ENCODE measurements at places on chromosomes 2 and 18.

GRCh38 chr18:43961722-43962121 is 684.4 kb upstream of the SYT4 start:
- DNase-seq = no peak

DNA sequence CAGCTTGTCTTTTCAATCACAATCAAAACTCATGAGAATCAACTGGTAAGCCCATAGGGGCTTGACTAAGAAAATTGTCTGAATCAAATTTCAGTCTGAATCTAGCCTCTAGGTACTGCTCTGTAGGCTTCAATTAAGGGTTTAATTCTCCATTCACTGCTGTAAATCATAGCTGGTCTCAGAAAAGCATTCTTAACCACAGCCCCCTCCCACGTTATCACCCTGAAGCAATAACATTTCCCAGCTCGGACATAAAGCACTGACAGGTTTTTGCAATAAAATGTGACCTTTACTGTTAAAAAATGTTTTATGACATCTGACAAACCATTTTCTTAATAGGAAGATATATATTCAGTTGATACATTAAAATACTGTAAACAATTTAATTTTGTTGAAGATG is 55.0 kb downstream of the LRP1B start:
- no peak for DNase-seq

GRCh38 chr2:136319237-136319636 is 201.3 kb upstream of the CXCR4 start:
- no peak for DNase-seq

DNA sequence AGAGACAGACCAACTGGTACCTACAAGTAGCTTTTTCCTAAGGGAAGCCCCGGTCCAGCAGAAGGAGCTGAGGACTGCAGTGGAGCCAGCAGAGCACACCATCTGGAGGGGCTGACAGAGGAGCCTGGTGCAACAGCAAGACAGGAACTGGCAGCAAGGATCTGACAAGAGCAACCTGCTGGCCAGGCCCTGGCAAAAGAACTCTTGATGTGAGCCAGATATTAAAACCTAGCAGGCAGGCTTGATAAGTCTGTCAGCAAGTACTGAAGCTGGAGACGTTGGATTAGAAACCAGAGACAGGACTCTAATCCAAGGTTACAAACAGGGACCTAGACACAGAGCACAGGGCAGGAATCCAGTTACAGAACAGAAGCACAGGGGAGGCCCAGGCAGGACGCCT is 260.7 kb upstream of the MGAT5 start:
- no peak for DNase-seq

DNA sequence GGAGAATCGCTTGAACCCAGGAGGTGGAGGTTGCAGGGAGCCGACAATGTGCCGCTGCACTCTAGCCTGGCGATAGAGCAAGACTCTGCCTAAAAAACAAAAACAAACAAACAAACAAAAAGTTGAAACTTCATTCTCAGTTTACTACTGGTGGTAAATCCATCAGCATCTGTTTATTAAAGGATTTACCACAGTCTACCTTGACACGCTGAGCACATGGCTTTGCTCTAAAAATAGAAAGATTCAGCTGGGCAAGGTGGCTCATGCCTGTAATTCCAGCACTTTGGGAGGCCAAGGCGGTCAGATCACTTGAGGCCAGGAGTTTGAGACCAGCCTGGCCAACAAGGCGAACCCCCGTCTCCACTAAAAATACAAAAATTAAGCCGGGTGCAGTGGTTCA is 201.3 kb downstream of the TGIF1 start:
- DNase-seq = no peak

GRCh38 chr2:133570542-133570941 is 2.3 kb upstream of the NCKAP5 start:
- no peak for DNase-seq

DNA sequence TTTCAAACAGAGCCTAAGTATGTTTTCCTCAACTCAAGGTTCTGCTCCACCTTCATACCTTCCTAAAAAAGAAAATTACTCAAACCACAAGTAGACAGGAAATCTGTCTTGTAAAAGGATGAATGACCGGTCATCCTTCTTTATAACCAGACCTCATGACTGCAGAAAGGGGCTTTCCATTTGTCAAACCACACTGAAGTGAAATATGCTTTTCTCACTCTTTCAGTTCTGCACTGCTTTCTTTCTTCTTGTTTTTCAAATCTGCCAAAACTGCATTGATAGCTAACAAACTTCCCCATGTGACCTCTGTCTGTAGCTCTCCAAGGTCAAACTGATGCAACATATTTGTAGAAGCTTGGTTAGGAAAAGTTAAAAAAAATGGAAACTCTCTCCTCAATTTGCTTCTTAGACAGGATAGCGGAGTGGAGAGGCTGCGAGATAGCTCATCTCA is 308.9 kb upstream of the CCDC68 start:
- no peak for DNase-seq

DNA sequence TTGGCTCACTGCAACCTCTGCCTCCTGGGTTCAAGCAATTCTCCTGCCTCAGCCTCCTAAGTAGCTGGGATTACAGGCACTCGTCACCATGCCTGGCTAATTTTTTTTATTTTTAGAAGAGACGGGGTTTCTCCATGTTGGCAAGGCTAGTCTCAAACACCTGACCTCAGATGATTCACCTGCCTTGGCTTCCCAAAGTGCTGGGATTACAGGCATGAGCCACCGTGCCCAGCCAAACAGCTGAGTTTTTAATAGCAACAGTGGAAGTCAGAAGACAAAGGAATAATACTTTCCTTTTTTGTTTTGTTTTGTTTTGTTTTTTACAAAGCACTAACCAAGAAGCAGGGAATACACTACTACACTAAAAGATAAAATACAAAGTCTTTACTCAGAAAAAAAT is 16.9 kb downstream of the GPR75 start:
- no peak for DNase-seq

GRCh38 chr2:131673400-131674173 is 145.9 kb downstream of the CCDC74A start:
- DNase-seq = peak; percentile 79

- DNase-seq = no peak
Measured at GRCh38 chr2:233280114-233280693, 27.4 kb upstream of the SAG start.

GRCh38 chr2:98867539-98868309 is 68.3 kb downstream of the CRACDL start:
- DNase-seq = no peak

GRCh38 chr2:99275882-99276281 is 20.4 kb upstream of the LYG2 start:
- DNase-seq = peak; percentile 11

- peak; percentile 39 for DNase-seq
Measured at GRCh38 chr2:12935222-12935621, 218.5 kb downstream of the TRIB2 start.

DNA sequence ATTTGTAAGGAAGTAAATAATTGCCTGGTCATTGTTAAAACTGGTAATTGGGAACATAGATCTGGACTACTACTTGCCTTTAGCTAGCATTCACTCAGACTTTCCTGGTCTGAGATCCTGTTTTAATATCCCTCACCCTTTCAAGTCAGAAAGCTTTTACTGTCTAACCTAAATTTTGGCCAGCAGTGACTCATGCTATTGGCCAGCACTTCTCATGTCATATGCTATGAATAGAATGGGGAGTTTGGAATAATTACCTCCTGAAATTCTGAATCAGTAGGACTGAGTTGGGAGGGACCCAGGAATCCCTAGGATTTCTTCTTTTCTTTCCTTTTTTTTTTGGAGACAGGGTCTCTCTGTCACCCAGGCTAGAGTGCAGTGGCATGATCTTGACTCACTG is 19.3 kb downstream of the STK36 start:
- DNase-seq = peak; percentile 52

DNA sequence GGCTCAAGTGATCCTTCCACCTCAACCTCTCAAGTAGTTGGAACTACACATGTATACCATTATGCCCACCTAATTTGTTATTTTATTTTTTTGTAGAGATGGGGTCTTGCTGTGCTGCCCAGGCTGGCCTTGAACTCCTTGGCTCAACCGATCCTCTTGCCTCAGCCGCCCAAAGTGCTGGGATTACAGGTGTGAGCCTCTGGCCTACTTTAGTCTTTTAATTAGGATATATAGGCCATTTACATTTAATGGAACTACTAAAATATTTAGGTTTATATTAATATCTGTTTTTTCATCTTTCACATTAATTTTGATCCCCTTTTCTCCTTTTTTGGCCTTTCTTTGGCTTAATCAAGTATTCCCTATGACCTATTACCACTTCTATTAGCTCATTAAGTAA is 95.7 kb upstream of the OSR1 start:
- DNase-seq = no peak

GRCh38 chr2:390959-391358 is 103.1 kb upstream of the ALKAL2 start:
- DNase-seq = no peak

- DNase-seq = peak; percentile 58
Measured at GRCh38 chr2:144517866-144518747, 1.8 kb downstream of the ZEB2 start.

DNA sequence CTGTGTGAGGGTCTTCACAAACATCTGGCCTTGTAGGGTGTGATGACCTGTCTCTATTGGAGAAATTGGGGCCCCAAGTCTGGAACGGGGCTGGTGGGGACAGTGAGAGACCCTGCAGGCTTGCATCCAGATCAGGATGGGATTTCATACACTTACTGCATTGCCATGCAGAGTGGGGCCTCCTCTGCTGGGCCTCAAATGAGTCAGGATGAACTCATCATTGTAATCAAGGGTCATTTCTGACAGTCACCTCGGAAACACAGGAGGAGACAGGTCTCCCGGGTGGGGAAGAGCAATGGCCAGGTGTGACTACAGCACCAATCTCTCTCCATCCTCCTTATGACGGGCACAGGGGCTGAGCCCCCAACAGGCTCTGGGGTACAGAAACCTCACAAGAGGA is 48.1 kb upstream of the GALR1 start:
- no peak for DNase-seq

DNA sequence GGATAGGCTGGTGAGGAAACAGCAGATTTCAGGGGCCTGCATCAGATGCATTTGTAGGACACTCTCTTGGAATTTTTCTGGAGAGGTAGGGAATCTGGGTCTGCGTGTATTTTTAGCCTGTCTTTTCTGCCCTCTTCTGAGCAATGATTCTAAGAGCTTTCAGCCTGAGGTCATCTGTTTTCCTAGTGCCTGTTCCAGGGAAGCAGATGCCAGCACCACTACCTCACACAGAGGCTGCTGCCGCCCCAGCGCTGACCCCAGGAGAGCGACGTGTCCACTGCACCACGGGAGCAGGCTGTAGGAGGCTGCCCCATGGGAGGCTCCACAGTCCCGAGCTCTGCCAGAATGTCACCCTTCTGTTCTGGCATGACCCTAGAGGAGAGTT is 316.5 kb downstream of the CYP26B1 start:
- peak; percentile 93 for DNase-seq

DNA sequence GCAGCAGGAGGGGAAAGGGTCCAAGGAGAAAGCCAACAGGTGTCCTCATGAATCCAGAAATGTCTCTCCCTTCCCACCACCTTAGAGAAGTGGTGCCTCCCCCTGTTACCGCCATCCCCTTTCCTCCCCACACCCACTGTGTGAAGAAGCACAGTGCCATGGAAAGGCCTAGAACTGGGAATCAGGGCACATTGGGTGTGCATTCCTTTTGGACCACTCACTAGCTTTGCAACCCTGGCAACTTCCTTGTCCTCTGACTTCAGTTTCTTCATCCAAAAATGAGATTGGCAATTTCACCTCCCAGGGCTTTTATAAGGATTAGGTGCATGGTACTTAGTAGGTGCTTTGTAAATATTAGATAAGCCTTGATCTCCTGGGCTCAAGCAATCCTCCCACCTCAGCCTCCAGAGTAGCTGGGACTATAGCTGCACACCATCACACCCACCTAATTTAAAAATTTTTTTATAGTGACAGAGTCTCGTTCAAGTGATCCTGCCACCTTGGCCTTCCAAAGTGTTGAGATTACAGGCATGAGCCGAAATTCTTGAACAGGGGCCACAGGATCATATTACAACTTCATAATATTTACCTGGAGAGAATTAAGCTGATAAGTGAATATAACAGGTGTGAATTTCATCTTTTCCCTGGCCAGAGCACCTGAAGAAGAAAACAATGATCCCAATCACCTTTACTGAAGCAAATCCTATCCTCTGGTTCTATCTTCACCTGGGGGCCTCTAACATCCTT is 97.9 kb upstream of the TAF1B start:
- DNase-seq = no peak

GRCh38 chr2:2839782-2840531 is 508.9 kb upstream of the MYT1L start:
- no peak for DNase-seq

DNA sequence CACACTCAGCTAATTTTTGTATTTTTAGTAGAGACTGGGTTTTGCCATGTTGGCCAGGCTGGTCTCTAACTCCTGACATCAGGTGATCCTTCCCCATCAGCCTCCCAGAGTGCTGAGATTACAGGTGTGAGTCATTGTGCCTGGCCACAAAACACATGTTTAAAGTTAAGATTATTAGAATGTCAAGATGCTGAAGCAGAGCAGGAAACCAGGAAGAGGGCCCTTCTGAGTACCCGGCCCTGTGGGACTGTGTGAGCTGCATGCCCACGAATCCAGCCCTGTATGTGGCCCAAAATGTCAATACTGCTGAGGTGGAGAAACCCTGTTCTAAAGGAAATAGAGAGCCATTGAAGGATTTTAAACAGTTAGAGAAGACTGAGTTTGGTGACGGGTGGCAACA is 31.0 kb upstream of the REV1 start:
- DNase-seq = no peak

DNA sequence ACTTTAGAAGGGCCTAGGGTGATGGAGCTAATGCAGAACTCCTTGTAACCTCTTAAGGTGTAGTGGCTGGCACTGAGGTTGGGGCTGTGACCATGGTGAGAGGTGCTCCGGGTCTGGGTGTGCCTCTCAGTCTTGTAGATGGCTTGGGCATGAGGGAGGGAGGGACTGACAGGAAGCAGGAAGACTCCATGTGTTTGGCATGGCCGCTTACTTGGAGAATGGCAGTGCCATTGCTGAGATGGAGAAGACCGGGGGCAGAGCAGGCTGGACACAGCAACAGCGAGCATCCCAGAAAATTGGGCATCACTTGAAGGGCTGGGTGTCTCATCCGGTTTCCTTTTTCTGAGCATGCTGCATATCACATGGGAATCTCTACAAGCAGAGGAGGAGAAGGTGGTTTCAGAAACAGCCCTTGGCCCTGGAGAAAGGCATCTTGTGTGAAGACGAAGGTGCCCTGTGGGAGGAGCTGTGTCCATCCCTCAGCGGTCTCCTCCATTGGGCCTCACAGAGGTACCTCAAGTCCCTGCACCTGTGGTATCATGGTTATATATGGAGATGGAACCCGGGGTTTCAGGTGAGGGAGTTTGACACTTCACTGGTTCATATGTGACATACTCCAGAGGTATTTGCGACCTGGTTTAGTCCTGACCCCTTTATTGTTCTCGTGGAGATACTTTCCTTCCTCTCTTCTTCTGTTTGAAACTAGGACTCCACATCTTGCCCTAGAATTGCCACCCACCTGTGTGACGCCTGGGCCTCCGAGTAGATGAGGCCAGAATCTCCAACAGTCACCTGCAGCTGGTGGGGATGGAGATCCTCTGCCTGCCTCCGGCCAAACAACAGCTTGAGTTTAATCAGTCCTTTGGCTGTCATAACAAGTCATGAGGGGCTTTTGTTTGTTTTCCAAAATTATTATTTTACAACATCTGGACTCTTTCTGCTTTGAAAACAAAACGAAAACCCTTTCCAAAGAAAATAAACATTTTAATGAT is 45.6 kb downstream of the INPP4A start:
- no peak for DNase-seq

GRCh38 chr2:49248506-49248905 is 94.2 kb upstream of the FSHR start:
- peak; percentile 91 for DNase-seq

- no peak for DNase-seq
Measured at GRCh38 chr2:172079838-172080640, 5.3 kb upstream of the DLX1 start.

Data from astrocyte of the hippocampus (primary cell).